Activated effector memory CD4-positive, alpha-beta T cell treated with Interleukin-2 at 50 U/mL for 16 hours (primary cell): ENCODE measurements at places on chromosomes 7 and 10.

DNA sequence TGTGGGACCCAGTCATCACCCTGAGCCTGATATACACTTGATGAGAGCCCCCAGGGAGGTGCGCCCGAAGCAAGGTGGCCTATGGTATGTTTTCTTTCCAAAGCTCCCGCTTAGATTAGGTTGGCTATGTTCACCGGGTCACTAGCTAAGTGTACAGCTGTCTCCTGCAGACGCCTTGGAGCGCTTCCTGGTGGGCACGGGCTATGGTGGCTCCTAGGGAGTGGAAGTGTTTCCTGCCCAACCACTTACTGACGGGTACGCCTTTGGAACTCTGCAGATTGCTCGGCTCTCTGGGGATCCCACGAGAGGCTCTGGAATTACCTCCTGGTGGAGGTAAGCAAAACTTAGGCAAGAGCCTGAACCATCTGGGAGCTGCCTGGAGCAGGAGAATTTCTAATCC lies 83.6 kb upstream of the CXCL12 start:
- DNase-seq, result no peak

- DNase-seq, result no peak
Observed at GRCh38 chr10:118594392-118595063, 920 bp downstream of the PRLHR start.

GRCh38 chr7:151752816-151753595 lies 123.9 kb downstream of the PRKAG2 start:
- DNase-seq, result no peak

- DNase-seq, result no peak
Observed at GRCh38 chr7:67407392-67408071, 410.9 kb downstream of the TYW1 start.

GRCh38 chr7:101832685-101833375 lies 15.4 kb downstream of the CUX1 start:
- DNase-seq, result no peak

- no peak for DNase-seq
Observed at GRCh38 chr7:8063706-8064297, 95.2 kb downstream of the GLCCI1 start.

- DNase-seq, result no peak
Observed at GRCh38 chr7:16071246-16071857, 350.0 kb downstream of the CRPPA start.

DNA sequence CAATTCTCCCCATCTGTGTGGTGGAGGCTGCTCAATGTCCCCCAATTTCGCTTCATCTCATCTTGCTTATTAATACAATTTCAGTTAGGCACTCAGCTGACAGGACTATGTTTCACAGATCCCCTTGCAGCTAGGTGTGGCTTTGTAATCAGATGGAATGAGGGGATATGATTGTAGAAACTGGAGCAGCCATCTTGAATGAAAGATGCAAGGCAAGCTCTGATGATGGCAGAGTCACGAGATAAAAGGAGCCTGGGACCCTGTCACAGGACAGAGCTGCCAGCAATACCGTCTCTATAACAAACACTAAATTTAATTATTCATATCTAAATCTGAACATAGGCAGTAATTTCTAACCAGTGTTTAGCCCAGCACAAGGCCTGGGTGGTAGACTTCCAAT lies 991 bp upstream of the DLD start:
- DNase-seq, result no peak

GRCh38 chr10:71409516-71410104 lies 12.9 kb downstream of the CDH23 start:
- no peak for DNase-seq

- DNase-seq, result no peak
Observed at GRCh38 chr10:117734731-117735405, 192.3 kb downstream of the EMX2 start.
